NCI-H446 treated with DMSO at 0.1 percent for 48 hours (cell line): ENCODE measurements at places on chromosomes 3 and 15.

DNA sequence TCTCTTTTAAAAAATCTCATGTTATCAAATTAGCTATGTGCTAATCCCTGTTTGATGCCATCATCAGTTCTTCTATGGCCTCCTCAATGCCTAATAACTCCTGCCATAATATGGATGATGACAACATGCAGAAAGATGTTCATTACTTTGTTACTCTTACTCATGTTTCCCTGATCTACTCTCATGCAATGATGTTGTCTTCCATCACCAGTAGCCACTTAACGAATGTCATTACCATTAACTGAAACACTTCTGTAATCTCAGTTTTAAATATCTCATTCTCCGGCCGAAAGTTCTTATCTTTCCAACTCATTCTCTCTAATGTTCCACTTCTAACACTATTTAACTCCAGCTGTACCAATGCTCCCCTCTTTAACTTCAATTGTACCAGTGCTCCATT lies 1187.7 kb downstream of the OTOL1 start:
- DNase-seq = no peak

DNA sequence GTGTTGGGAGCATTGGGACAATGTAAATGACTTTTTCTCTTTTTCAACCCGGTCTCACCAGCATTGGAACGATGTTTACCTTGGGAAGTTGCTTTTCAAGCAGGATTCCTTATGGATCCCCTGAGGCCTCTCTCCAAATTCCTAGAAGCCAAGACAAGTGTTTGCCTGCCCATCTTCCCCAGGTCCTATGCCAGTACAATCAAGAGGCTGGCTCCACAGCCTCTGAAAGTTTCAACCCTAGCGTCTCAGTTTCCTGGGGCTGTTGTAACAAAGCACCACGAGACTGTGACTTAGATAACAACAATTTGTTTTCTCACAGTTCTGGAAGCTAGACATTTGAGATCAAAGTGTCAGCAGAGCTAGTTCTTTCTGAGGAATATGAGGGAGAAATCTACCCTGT lies 347.2 kb upstream of the UMPS start:
- DNase-seq = no peak

DNA sequence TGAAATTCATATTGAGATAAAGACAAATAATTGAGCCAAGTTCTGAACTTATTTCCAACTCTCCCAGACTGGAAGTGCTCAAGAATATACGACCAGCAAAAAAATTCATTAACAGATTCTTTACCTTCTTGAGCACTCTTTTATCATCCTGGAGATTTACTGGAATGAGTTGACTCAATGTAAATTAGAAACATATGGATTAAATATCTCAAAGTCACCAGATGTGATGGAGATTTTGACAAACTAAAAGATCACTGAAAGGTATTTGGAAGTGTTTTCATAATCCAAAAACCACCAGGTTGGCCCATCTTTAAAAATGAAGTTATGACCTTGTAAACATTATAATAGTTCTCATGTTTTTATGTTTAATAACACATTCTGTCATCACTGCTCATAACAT lies 433.2 kb upstream of the RASGRP1 start:
- no peak for DNase-seq

- no peak for DNase-seq
These were observed 237.4 kb upstream of the TRIM42 start for GRCh38 chr3:140440446-140440845.

GRCh38 chr3:177337541-177338331 lies 140.5 kb upstream of the TBL1XR1 start:
- no peak for DNase-seq

- DNase-seq = no peak
These were observed 124.1 kb downstream of the GADL1 start for GRCh38 chr3:30770387-30770786.

DNA sequence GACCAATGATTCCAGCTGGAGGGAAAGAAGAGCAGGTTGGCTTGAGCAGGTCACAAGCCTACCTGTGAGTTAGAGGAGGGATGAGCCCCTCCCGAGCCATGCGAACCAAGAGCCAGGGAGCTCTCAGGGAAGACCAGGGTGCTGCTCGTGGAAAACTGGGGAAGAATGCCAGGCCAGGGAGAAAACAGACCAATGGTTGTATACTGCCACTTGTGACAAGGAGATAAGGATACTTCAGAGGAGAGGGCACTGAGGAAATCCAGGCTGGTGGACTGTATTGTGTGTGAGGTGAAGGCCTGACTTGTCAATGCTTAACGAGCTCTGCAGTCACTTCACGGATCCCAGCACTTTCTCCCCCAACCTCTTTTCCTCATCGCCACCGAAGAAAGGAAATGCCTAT lies 177.7 kb downstream of the SSR3 start:
- DNase-seq = no peak

DNA sequence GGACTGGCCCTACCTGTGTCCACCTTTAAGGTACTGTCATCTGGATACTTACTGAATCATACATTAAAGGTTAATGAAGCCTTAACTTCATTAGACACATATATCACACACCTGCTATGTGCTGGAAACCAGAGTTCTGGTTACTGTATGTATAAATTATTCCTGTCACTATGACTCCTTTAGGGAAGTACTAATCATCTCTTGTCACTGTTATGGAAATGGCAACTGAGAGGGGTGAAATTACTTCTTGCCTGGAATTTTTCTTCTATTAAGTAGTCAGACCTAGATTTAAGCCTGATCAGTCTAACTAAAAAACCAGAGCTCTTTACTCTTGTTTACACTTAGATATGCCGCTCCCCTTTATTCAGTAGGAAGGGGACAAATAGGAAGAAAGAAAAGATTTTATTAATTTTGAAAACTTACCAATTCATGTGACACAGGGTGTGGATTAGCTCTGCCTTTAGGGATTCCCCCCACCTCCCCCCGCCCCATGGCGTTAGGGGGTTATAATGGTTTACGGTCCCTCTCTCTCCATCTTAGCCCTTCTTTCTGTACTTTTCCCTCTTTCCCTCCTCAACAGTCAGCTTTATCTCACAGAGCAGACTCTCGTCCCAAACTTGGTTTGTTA lies 152.5 kb downstream of the KLHL25 start:
- DNase-seq = no peak

DNA sequence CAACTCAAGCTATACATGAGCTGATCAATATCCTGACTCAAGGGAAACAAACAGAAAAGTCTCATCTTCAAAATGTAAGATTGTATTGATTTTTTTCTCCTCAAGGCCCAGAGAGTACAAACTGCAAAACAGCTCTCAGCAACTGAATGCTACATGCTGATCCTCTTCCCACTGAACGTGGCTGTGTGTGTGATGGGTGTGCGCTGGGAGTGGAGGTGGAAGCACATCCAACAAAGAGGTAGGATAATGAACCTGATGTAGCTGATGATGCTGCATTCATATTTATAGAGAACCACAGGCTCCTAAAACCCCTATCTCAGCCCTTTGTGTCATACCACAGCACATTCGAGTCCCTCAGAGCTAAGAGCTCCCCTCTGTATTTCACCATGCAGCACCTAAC lies 56.8 kb downstream of the GABRB3 start:
- no peak for DNase-seq

DNA sequence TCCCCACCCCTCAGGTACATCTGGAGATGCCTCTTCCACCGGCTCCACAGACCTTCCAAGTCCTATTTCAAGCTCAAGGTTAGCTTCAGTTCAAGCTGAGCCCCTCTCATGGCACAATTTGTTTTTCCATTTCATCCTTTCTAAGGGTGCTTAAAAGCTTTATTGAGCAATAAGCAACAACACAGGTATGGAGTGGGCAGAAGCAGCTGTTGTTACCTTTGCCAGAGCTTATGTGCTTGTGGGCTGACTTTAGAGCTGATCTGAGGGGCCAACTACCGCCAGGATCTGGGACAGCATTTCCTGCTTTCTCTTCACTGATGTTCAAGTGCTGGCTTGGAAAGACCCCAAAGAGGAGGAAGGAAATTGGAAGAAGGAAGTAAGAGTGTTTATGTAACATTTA lies 140.0 kb upstream of the KLHL25 start:
- DNase-seq = no peak

GRCh38 chr3:45746777-45747622 lies 49.3 kb downstream of the SLC6A20 start:
- no peak for DNase-seq

GRCh38 chr15:31364301-31365031 lies 37.8 kb downstream of the KLF13 start:
- no peak for DNase-seq

GRCh38 chr3:127699416-127700300 lies 26.9 kb downstream of the ABTB1 start:
- peak; percentile 8 for DNase-seq

DNA sequence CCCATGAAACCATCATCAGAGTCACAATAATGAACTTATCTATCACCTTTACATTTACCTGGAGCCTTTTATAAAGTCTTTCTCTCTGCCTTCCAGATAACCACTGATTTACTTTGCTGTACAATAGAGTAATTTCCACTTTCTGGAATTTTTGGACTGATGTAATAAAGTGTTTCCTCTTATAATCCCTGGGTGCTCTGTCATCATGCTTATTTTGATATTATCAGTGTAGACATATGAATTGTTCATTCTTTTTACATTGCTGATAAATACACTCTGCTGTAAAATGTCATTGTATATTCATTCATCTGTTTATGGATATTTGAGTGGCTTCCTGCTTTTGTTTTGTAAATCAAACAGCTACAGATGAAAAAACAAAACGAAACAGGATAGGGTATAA lies 27.0 kb upstream of the IREB2 start:
- no peak for DNase-seq

GRCh38 chr3:1406250-1406649 lies 313.4 kb downstream of the CNTN6 start:
- no peak for DNase-seq

- DNase-seq = no peak
These were observed 49.7 kb upstream of the DPH6 start for GRCh38 chr15:35595656-35596055.

DNA sequence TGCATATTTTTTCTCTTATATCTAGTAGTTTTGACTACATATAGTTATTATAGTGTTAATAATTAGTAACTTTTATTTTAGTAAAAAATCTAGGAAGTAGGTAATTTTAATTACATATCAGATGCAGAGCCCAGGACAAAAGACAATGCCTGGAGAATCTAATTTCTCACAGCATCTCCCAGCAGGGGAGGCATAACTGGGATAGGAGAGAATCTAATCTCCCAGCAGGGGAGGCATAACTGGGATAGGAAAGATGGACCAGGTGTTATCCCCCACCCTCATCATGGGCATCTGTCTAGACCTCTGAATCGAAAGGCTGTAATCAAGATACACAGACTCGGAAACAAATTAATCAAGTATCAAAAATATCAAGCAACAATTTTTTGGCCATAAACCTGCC lies 58.2 kb downstream of the OSTN start:
- DNase-seq = no peak

GRCh38 chr3:143134471-143134870 lies 14.9 kb downstream of the CHST2 start:
- peak; percentile 49 for DNase-seq

GRCh38 chr15:43104426-43104825 lies 1.4 kb downstream of the UBR1 start:
- no peak for DNase-seq

DNA sequence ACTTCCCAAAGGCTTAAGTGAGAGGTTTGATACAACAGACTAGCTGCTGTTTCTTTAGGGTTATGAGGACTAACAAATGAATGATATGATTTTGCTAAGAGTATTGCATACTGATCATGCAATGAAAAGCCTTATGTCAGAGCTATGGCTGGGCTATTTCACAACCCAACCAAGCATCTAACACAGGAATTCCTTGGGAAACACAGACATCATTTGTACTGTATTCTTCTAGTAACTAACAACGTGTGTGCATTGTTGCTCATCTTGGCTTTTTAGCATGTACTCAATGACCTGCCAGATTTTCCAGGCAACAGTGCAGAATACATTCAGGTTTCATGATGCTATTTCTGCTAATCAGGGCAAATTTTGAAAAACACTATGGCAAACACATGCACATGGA lies 19.3 kb downstream of the PDZRN3 start:
- DNase-seq = no peak

- DNase-seq = no peak
These were observed 2.8 kb downstream of the NISCH start for GRCh38 chr3:52458031-52458760.

- peak; percentile 86 for DNase-seq
These were observed 29.3 kb upstream of the INSYN1 start for GRCh38 chr15:73782344-73782959.

- DNase-seq = no peak
These were observed 2.3 kb upstream of the SHC4 start for GRCh38 chr15:48965972-48966371.
